ENCODE measurements at places on chromosomes 6 and 20.

GRCh38 chr20:50385733-50386640 lies 124.2 kb upstream of the PTPN1 start:
- no peak for DNase-seq

DNA sequence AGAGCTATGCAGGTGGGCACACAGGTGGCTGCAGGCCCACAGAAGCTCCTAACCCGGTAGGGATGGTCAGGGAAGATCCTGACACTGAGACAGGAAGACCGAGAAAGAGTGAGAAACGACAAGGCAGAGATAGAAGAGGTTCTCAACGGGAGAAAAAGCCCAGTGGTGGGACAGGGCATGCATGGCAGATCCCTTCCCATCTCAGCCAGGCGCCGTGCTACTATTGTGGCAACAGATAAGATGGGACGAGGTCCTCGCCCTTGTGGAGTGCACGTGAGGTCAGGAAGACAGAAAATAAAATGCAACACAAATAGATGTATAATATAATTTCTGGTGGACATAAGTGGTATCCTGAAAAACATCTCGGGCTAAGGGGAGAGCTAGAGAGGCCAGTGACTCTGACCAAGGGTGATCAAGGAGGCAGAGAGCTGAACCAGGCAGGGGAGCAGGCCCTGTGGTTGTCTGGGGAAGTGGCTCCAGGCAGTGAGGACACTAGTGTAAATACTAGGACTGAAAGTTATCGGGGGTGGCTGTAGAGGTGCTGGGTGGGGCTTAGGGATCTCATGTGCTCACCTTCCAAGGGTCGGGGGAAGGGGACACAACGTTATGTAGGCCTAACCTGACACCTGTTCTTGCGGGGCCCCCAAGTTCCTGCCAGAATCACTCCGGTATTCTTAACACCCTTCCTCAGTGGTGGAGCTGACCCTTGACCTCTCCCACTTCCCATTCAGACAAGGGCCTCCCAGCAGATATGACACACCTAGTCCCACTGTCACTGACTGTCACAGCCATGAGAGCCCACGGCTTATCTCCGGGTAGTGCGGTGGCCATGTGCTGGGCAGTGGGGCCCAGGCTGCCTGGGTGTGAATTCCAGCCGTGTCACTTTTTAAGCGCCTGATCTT lies 1.0 kb downstream of the SRXN1 start:
- no peak for DNase-seq

GRCh38 chr6:169046483-169047192 lies 207.0 kb downstream of the THBS2 start:
- DNase-seq = peak; percentile 33

DNA sequence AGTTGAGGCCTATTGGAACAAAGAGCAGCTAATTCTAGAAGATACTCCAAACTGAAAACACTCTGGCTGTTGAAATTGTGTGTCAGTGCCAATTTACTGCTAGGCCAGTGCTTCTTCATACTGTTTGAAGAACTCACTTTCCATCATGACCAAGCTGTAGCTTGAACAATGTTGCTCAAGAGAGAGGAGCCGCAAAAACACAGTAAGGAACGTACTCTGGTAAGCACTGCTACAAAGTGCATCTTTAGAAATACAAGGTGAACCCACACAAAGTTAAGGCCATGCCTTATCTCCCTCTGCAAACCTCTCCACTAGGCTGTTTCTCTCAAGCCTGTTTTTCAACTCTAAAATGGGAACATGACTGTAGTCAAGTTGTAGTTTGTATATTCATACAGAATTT lies 74.5 kb upstream of the TULP1 start:
- DNase-seq = no peak
